GM04503 (cell line): ENCODE measurements at places on chromosomes 7 and 10.

- no peak for DNase-seq
Measured at GRCh38 chr10:77377034-77377433, 260.6 kb downstream of the KCNMA1 start.

DNA sequence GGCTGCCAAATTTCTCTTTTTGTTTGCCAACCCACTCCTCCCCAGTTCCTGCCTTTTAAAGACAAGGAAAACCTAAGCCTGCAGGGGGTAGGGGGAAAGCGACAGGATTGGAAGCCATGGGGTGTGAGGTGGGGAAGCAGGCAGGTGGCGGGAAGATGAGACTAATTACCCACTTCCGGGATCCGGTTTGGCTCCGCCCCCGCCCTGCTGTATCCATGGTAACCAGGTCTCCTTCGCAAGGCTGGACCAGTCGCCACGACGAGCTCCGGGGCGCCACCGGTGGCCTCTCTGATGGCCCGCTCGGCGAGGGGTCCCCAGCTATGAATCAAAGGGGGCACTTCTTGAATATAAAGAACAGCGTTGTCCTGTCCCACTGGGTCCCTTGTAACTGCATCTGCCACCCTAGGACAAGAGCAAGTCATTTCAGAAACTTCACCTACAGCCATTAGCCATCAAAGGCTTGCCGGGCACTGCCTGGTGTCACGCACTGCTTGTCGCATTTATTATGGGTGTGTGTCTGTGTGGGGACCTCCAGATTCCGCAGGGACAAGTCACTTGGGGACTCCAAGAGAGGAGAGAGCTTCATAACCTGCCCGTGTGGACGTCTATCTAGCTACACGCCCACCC, 55.4 kb upstream of the LMTK2 start:
- no peak for DNase-seq

- no peak for DNase-seq
Measured at GRCh38 chr7:36597090-36597773, 127.1 kb downstream of the AOAH start.

GRCh38 chr7:108293149-108293612, 163.0 kb upstream of the LAMB4 start:
- no peak for DNase-seq

DNA sequence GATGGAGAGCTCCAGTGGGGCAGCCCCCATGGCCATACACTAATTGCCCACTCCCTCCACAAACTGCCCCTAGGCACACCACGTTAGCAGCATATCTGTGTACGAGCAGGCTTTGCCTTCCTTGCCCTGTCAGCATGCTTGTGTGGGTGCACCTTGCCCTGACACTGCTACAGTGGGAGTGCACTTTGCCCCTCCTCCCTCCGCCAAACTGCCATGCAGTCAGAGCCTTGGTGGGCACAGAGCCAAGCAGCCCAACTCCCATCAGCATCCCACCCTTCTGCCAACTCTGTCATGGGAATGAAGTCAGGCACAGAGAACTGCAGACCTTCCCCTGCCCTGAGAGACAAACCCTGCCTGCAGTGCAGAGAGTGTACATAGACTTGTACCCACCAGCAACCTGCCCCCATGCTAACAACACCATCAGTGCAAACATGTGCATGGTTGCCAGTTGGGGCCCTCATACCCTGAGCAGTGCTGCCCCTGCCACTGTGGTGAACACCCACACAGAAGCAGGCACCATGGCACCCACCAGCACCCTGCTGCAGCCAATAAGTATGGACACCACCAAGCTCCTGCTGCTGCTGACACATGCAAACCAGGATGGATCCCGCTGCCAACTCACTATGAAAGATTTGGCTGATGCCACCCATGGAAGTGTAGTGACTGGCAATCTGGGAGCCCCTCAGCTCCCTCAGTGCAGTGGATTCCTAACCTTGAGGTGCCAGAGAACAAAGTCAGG, 1197.7 kb upstream of the CELF2 start:
- no peak for DNase-seq

DNA sequence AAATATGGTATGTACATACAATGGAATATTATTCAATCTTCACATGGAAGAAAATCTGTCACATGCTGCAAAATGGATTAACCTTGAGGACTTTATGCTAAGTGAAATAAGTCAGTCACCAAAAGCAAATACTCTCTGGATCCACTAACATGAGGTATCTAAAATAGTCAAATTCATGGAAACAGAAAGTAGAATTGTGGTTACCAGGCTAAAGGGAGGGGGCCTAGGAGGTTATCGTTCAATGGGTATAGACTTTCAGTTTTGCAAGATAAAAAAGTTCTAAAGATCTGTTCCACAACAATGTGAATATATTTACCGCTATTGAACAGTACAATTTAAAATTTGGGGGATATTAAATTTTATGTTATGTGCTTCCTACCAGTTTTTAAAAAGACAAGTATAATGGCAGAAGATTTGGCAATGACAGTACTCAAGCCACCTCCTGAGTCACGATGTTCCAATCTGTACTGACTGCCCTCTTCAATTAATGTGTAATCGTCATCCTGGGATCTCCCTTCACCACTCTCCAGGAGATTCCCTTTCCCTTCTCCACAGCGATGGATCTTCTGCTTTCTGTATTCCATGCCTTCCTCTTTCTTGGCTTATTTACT, 32.3 kb upstream of the IL6 start:
- no peak for DNase-seq

DNA sequence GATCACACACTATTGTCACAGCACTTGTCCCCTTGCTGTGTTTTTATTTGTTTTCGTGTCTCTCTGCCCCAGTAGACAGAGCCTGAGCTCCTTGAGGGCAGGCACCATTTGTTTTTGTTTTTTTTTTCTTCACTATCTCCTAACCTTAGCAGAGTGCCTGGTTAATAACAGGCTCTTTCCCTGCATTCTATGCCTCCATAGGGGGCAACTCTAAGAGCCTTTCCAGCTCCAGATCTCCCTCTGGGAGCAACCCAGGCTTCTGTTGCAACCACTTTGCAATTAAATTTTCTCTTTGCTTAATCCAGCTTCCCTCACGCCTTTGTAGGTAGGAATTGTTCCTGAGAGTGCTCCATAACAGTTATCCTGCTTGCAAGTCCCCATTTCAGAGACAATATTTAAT, 148.4 kb downstream of the PLXDC2 start:
- DNase-seq, result no peak

DNA sequence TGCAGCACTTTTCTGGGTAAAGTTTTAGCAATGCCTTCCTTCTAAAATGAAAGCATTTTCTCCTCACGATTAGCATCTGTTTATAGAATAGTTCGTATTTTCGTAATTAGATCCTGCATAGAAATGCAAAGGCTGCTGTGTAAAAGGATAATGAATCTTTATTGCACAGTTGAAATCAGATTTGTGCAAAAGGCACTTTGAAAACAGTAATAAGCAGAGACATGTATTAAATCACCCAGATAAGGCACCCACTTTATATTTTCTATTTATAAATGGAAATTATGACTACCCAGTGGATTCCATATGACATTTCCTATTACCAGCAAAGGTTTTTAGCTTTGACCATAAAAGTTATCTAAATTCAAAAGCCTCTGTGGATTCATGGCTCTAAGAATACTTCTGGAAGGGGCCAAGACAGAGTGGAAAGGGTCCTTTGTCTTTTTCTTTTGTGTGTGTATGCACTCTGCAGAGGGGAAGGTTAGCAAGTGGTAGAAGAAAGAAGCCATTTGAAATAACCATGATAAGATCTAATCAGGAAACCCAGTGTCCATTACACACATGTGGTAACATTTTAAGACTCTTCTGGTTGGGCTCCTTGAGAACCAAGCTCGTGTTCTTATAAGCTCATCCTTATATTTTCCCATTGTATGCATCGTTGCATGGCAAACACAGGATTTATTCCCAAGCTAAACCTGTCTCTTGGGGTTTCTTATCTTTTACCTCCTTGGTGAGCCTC, 612.1 kb downstream of the AUTS2 start:
- no peak for DNase-seq

- no peak for DNase-seq
Measured at GRCh38 chr10:125187238-125188194, 27.2 kb upstream of the CTBP2 start.

GRCh38 chr7:5470816-5471215, 47.2 kb upstream of the TNRC18 start:
- DNase-seq, result no peak

DNA sequence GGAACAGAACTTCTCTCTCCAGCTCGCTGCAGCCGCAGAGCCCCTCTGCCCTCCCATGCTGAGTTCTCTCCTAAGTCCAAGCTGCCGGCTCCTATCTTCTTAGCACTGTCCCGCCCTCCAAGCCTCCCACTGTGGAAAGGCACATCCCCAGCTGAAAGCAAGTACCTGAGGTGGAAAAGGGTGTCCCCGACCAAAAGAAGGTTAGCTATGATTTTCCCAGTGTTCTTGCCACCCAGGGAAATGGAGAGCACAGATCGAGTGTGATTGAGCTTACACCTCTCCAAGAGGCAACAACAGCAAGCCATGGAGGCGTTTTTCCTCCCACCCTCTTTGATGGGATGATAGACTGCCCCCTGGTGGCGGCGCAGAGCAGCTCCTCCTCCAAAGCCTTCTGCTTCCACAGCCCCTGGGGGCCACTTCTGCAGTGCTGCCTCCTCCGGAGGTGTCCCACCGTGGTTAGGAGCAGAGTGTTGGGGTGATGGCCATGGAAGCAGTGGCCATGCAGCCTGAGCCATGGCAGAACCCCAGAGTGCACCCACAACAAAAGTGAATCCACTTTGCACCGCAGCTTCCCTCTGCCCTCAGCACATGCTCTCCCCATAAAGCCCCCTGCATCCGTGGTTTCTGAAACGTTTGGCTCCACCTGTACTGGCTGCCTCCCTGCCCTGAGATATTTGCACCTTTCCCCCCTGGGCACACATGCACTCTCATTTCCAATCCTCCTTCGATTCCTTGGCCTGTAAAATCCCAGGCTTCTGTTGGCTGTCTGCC, 143.1 kb upstream of the STK17A start:
- no peak for DNase-seq

- DNase-seq, result no peak
Measured at GRCh38 chr7:158586499-158587161, 993 bp downstream of the PTPRN2 start.

- peak; percentile 89 for DNase-seq
Measured at GRCh38 chr7:75937958-75938786, 23.2 kb downstream of the POR start.

GRCh38 chr7:128167042-128167701, 73.9 kb upstream of the LEP start:
- DNase-seq, result no peak

DNA sequence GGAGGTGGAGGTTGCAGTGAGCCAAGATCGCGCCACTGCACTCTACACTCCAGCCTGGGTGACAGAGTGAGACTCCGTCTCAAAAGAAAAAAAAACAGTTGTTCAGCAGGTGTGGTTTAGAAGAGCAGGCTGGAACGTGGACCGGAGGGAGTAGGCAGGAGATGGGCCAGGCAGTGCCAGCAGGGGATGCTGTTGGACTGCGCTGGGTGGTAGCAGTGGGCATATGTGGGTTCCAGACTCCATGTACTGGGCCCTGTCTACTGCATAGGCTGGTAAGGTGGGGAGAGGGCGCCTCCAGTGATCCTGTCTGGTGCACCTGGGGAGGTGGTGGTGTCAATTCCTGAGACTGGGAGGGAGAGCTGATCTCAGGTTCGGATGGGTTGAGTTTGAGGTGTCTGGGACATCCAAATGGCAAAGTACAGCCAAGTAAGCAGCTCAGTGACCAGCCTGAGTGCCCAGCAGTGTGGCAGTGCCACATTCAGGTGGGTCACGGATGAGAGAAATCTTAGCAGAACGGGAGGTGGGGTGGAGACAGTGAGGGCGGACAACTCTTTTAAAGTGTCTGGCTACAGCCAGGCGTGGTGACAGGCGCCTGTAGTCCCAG, 25.9 kb downstream of the SFXN4 start:
- DNase-seq, result no peak

- no peak for DNase-seq
Measured at GRCh38 chr7:30159163-30159562, 24.4 kb downstream of the MTURN start.

GRCh38 chr7:91045606-91046005, 218.6 kb upstream of the FZD1 start:
- no peak for DNase-seq

DNA sequence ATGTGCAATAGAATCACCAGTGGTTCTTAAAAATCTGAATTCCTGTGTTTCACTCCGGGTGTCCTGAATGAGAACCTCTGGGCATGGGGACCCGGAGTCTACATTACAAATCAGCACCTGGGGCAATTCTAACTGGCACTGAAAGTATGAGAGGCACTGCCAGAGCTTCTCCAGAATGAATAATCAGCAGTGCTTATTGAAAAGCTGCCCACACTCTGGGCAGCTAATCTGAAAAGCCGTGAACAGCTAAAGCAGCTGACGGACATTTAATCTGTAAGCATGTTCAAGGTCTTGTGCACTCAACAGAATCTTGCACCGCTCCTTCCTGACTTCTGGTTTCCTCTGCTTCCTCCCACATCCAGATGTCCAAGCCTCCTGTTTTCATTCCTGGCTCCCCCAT, 113.3 kb upstream of the KIF5B start:
- DNase-seq, result no peak

DNA sequence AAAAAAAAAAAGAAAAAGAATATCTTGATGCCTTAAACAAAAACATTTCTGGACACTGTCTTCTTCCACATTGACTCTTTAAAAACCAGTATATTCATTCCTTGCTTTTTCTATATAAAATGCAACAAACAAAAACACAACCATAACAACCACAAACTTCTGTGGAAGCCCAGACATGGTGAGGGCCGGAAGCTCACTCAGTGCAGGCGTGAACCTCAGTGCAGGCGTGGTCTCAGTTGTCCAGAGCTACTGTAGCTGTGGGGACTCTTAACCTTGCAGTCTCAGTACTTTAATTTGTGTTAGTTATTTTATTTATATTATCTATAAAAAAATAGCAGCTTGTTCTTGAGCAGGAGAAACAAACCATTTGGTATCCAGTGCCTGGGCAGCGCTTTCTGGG, 131.8 kb downstream of the DOCK1 start:
- no peak for DNase-seq

GRCh38 chr7:69763513-69763912, 165.2 kb downstream of the AUTS2 start:
- no peak for DNase-seq
